ENCODE measurements at places on chromosomes 3 and 15.

- no peak for DNase-seq
Measured at GRCh38 chr3:30475038-30475808, 131.2 kb upstream of the TGFBR2 start.

- DNase-seq: no peak
Measured at GRCh38 chr15:69979783-69980182, 117.9 kb downstream of the TLE3 start.

GRCh38 chr15:33500432-33501195 lies 189.8 kb downstream of the RYR3 start:
- DNase-seq: no peak

- DNase-seq: no peak
Measured at GRCh38 chr3:197421021-197421420, 122.6 kb upstream of the DLG1 start.

GRCh38 chr3:184491867-184492615 lies 69.5 kb upstream of the EPHB3 start:
- no peak for DNase-seq

- no peak for DNase-seq
Measured at GRCh38 chr3:45686850-45687249, 2.3 kb upstream of the SACM1L start.

DNA sequence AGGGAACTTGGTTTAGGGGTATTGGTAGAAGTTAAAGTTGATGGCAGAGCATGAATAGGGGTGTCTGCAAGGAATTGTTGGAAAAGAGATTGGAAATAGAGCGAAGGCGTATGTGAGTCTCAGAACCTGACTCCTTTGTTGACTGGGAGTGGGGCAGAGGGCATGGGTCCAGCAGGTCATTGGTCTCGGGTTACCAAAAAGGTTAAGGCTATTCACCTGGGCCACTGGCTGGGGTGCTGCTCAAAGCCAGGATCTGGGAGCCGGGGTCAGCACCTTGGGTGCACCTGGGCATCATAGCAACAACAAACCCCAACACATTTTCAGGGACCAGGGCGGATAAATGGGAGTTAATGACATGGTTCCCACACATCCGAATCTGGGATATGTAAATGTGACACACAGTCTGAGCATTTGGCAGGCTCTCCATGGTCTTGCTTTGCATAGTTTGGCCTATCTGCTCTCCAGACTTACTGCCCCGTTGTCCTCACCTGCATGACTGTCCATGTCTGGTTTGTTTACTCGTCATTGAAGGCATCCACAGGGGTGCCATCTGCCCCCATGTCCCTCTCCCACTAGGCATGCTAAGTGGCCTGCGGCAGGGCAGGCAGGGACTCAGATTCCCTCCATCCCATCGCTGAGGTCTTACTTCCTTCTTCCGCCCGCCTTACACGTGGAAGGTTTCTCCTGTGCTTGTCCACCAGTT lies 10.1 kb downstream of the KLF13 start:
- no peak for DNase-seq

Data from liver (tissue), 10 donors.